NCI-H1105 (cell line): ENCODE measurements at places on chromosomes 4 and X.

DNA sequence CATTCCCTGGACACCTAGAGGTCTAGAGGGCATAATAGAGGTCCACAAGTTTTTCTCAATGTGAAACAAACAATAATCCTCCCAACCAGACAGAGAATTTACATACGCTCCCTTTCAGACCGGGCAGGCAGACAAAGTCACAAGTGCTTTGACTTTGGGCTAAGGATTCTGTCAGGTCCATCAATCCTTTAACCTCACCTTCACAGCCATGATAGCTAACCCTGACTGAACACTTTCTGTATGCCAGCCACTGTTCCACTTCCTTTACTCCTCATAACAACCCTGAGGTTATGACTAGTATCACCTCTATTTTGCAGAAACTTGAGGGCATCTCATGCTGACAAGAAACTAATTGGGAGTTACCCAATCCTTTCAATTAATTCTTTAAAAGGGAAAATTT, 118.8 kb upstream of the AFF2 start:
- no peak for DNase-seq

GRCh38 chrX:77945910-77946545, 23.4 kb downstream of the PGAM4 start:
- no peak for DNase-seq

GRCh38 chr4:120263618-120264017, 197.0 kb upstream of the MAD2L1 start:
- no peak for DNase-seq

DNA sequence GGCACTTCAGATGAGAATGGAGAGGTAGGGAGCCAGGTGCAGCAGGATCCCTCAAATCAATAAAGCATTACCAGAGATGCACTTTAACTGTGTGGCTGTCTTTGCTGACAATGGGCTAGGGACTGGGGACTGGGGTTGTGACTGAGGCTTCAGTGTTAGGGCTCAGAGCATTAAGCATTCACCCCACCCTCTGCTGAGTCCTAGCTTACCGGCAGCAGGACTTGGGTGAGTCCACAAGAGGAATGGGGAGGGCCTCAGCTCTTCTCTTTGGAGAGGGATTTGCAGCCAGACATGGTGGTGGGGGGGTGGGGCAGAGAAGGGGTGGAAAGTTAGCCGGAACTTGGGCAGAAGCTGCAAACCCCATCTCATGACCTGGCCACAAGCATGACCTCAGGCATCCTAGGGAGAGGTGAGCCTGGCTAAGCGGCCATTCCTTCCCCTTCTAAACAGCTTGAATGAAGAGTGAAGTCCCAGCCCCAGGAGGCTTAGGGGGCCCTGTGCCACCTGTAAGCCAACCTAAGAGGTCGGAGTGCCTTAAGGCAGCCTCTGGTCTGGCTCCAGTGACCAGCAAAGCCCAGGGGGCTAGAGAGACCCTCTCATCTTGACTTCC, 78.4 kb downstream of the STARD8 start:
- no peak for DNase-seq

DNA sequence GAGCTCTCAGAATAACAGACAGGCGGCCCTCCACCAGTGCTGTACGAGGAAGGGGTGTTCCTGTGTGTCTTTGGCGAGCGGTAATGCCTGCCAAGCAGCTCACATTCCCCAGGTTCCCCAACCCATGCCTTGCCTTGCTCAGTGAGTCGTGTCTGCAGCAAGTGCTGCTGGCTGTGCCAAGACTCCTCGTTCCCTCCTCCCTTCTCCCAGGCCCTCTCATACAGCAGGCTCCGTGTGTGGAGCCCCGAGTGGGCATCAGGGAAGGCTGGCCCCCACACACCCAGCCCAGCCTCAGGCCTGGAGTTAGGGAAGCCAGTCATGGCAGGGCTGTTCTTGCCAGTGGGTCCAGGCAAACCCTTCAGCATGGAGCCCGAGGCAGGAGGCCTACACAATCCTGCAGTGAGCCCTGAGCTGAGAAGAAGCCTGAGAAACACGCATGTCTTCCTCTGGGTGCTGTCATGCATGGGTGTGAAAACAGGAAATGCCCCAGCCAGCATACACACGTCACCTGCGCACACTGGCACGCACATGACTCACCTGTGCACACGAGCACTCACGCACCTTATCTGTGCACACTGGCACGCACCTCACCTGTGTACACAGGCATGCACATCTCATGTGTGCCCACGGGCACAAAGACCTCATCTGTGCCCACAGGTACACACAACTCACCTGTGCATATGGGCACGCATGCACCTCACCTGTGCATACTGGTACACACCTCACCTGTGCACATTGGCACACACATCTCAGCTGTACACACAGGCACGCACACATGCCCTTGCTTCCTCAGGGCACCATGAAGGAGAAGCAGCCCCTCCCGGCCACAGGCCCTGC, 238.7 kb downstream of the DHRSX start:
- DNase-seq = no peak

DNA sequence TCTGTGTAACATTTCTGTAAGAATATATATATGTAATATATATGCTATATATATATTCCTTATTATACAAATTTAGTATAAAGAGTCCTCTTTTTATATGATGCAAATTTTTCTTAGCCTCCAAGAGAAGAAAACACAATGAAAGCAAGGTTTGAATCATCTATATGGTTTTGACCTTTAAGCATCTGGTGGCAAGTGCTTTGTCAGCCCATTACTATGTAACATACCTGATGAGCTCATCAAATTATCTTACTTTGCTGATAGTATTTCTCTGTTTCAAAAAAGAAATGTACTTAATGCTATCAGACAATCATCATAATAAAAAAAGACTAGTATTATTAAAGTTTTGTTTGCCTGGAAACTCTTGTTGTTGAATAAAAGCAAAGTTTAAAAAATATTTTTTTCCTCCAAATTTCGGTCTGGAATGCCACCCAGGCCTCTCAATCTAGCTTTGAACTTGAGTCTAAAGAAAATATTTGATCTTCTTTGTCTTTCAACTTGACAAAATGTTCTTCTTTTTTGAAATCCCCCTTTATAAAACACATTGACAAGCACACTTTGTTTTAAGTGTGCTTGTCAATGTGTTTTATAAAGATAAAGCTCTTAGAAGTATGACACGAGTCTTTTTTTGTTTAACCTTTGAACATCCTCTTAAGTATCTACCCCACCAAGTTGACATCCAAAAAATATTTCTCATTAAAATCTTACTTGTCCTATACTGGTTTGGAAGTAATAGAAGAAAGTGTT, 26.2 kb downstream of the ZNF330 start:
- no peak for DNase-seq

DNA sequence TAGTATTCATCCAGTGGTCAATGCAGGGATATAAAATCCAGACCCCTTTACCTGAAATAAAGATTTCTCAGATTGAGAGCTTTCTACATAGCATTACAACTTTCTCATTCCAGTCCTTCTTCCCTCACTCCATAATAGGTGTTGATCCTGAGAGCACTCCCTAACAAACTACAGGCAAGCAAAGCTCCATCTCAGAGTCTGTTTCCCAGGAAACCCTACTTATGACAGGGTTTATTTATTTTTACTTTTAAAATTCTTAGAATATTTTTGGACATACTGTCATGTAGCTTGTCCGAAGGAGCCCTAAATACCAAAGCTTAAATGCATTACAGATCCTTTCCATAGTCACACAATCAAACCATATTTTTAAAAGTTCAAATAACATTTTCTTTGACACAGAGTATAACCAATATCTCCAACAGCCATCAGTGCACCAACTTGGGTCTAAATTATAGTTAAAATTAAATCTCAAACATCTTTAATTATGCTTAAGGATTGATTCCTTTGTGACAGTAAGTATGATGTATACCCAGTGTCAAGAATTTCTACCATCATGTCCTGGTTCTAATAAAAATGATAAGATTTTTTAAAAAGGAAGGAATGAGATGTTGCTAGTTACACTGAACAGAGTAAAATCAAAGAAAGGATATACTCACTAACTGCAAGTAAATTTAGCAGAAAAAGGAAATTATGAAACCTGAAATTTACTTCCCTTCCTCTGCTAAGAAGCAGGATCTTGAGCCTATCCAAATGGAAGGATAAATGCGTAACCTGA, 580.4 kb upstream of the ADGRL3 start:
- no peak for DNase-seq
